Stimulated activated CD4-positive, alpha-beta T cell treated with anti-CD3 and anti-CD28 coated beads, TNF-alpha, amount 100 ng/mL, for 24 hours (primary cell): ENCODE measurements at places on chromosomes 2 and 18.

GRCh38 chr2:212915121-212915782 lies 236.2 kb downstream of the IKZF2 start:
- DNase-seq, result no peak

DNA sequence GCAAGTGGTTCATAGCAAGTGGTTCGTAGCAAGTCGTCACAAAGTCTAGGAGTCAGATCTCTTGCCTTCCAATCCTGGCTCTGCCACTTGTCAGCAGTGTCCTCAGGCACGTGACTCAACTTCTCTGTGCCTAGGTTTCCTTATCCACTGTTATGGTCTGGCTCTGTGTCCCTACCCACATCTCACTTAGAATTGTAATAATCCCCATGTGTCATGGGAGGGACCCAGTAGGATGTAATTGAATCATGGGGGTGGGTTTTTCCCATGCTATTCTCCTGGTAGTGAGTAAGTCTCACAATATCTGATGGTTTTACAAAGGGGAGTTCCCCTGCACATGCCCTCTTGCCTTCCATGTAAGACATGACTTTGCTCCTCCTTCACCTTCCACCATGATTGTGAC lies 51.8 kb upstream of the AP1S3 start:
- no peak for DNase-seq

DNA sequence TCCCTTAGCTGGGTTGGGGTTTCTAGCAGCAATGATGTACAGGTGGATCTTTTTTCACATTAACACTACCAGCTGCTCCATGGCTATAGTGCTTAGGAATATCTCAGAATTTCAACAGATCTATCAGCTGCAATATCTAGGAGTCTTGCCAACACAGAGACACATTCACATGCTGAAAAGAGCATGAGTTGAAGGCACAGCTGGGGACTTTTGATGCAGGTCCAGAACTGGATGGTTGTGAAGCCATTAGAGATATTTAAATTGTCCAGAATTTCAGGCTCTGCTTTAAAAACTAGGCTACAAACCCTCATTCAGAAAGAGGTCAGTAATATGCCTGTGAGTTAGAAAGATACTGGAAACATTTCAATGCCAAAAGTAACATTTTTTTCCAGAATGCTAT lies 122.2 kb upstream of the CCDC195 start:
- no peak for DNase-seq

DNA sequence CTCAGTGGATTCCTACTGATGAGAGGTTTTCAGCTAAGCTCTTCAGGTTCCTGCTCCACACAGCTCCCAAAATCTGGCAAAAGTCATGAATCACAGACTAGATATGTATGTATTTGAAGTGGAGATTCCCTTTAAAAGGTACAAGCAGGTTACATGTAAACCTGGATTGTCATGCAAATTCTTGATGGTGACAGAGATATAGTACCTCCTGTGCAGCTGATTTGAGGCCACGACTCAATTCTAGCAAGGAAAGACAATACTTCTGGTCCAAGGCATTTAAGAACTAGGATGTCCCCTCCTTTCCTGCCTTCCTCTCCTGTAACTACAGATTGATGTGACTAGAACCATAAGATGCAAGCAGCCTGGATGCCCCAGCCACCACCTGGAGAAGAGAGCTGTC lies 55.0 kb downstream of the GORASP2 start:
- DNase-seq, result no peak

DNA sequence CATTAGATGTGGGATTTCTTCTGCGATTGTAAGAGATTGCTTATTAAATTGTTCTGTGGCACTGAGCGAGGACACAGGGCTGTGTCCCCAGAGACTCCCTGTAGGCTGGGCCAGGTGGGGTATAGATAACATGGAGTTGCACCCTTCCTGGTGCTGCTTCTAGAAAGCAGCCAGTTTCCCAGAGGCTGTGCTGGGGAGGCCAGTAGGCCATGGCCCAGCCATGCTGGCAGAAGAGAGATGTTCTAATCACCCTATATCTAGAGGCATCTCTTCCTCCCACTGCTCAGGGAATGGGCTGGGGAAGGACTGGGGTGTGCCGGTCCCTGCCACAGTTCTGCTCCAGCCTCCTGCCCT lies 66.9 kb downstream of the HS1BP3 start:
- no peak for DNase-seq

DNA sequence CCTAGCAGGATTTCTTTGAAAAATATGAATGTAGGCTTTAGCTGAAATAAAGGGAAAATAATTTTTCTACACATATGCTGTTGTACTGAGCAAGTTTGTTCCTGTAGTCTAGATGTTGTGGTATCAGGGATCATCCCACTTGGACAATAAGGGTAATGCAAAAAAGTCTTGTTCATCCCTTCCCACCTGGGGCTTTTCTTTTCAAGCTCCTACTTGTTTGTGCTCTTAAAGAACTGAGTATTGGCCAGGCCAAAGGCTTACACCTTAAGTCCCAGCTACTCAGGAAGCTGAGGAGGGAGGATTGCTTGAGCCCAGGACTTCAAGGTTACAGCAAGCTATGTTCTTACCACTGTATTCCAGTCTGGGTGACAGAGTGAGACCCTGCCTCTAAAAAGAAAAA lies 35.5 kb downstream of the ZC3H6 start:
- no peak for DNase-seq

- DNase-seq, result no peak
These were observed 36.1 kb downstream of the DHRS9 start for GRCh38 chr2:169105476-169105875.

- DNase-seq, result no peak
These were observed 466.7 kb upstream of the MYT1L start for GRCh38 chr2:2797797-2798196.

DNA sequence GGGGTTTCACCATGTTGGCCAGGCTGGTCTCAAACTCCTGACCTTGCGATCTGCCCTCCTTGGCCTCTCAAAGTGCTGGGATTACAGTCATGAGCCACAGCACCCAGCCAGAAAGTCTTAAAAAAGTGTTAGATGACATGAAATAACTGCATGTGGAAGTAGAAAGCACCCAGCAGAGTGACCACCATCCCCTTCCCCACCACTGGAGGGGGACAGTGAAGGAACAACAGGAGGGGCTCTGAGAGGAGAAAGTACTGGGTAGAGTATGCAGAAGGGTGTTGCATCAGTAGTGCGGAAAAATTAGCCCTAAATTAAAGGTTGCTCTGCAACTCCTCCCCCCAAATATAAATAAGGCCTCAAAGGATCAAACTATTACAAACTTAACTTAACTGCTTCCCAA lies 230.5 kb downstream of the ZNF521 start:
- no peak for DNase-seq
